ENCODE measurements at places on chromosomes 3 and 15.
A peak's percentile ranks its signal among the peaks of the same experiment; 100 is the strongest.

GRCh38 chr15:34889476-34889875, 80.1 kb downstream of the AQR start:
- no peak for DNase-seq
- H3K4me1 ChIP-seq, result peaks cover 7% of the 10 kb centered on the region
- no peak overlapping the region for H3K4me3 ChIP-seq

DNA sequence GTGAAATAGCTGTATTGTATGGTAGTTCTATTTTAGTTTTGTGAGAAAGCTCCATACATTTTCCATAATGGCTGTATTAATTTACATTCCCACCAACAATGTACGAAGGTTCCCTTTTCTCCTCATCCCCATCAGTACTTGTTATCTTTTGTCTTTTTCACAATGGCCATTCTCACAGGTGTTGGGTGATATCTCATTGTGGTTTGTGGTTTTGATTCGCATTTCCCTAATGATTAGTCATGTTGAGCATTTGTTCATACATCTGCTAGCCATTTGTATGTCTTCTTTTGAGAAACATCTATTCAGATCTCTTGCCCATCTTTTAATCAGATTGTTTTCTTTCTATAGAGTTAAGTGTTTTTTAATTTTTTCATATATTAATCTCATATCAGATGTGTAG, 931.9 kb downstream of the IGSF11 start:
- H3K4me1 ChIP-seq, result no peaks in the 10 kb centered on the region
- H3K27ac ChIP-seq, result no peak overlapping the region
- no peaks in the 10 kb centered on the region for H3K27me3 ChIP-seq
- no peaks in the 10 kb centered on the region for H3K36me3 ChIP-seq
- no peak for DNase-seq
- H3K4me3 ChIP-seq, result no peak overlapping the region

GRCh38 chr15:39184701-39185390, 396.0 kb upstream of the THBS1 start:
- DNase-seq, result no peak
- peaks cover 39% of the 10 kb centered on the region for H3K27me3 ChIP-seq
- no peak overlapping the region for H3K27ac ChIP-seq
- no peaks in the 10 kb centered on the region for H3K4me1 ChIP-seq
- no peak overlapping the region for H3K4me3 ChIP-seq

DNA sequence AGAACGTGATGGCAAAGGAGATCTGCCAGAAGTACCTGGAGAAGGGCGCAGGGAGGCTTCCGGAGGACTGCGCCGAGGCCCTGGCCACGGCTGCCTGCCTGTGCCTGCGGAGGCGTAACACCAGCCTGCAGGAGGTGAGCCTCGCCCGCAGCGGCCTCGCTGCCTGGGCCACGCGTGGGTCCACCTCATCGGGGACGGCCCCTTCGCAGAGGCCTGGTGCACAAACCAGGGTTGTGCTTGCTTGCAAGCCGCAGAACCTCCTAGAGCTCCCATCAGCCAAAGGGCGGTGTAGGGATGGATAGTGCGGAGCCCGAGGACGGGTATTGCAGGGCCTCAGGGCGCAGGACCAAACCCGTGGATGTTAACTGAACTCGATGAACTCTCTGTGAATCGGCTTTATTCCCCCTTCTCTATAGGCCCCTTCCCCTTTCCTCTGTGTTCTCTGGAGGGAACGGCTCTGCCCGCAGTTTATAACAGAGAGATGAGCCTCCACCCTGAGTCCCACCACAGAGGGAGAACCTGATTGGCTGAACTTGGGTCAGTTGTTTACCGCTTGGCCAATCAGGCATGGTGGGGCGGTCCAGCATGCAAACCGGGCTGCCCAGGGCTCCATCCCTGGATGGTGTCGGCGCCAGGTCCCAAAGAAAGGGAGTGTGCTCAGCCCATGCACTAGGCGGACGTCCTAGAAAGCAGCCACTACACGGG, 13.6 kb upstream of the TATDN2 start:
- no peak for DNase-seq
- no peaks in the 10 kb centered on the region for H3K27me3 ChIP-seq
- peaks cover 24% of the 10 kb centered on the region for H3K4me1 ChIP-seq
- H3K27ac ChIP-seq, result no peak overlapping the region
- H3K4me3 ChIP-seq, result no peak overlapping the region

- peaks cover 76% of the 10 kb centered on the region for H3K27me3 ChIP-seq
- DNase-seq, result no peak
- no peaks in the 10 kb centered on the region for H3K4me1 ChIP-seq
- peaks cover 3% of the 10 kb centered on the region for H3K36me3 ChIP-seq
- H3K27ac ChIP-seq, result no peak overlapping the region
Observed at GRCh38 chr15:74227968-74228722, 8.0 kb upstream of the CCDC33 start.

DNA sequence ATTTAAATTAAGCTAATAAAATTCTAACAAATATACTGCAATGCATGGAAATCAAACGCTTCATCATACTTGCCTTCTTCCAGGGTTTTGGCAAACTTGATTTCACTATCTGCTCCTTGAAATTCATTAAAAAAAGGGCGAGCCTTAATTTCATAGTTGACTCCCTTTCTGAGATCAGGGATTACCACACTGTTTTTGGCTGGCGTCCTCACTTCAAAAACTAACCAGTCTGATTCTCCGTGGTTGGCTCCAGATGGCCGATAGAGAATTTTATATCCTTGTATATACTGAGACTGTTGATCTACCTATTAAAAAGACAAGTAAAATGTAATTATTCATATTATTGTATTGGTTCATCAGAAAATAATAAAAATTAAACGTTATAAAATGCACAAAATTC, 1106.8 kb downstream of the ROBO1 start:
- H3K27ac ChIP-seq, result no peak overlapping the region
- no peaks in the 10 kb centered on the region for H3K27me3 ChIP-seq
- no peak for DNase-seq
- H3K36me3 ChIP-seq, result no peaks in the 10 kb centered on the region

GRCh38 chr15:77406846-77407245, 13.1 kb downstream of the PEAK1 start:
- H3K4me1 ChIP-seq, result peaks cover 15% of the 10 kb centered on the region
- DNase-seq, result no peak
- no peaks in the 10 kb centered on the region for H3K36me3 ChIP-seq
- H3K27ac ChIP-seq, result no peak overlapping the region

GRCh38 chr15:29917600-29918597, 95.6 kb upstream of the TJP1 start:
- no peaks in the 10 kb centered on the region for H3K4me1 ChIP-seq
- H3K27me3 ChIP-seq, result peaks cover 14% of the 10 kb centered on the region
- no peak overlapping the region for H3K4me3 ChIP-seq
- no peak for DNase-seq

DNA sequence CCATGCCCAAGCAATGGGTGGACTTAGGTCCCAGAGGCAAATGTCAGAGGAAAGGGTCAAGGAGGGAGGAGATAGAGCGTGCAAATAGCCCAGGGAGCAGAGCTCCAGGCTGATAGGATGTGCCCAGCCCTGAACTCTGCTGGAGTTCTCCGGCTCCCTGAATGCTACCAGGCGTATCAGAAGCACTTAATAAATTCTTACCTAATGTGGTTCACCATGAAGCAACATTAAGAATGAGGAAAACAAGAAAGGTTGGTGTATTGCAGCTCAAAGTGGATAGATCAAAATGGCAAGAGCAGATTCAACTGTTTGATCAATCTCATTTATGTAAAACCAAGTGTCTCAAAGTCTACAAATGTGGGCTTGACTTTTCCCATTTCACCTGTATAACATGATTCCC, 38.3 kb downstream of the PXYLP1 start:
- DNase-seq, result no peak
- H3K4me1 ChIP-seq, result peaks cover 32% of the 10 kb centered on the region

GRCh38 chr3:127821394-127821793, 921 bp downstream of the MGLL start:
- no peaks in the 10 kb centered on the region for H3K4me1 ChIP-seq
- peaks cover 3% of the 10 kb centered on the region for H3K36me3 ChIP-seq
- H3K27ac ChIP-seq, result no peak overlapping the region
- peak overlapping the region; percentile 85 for H3K4me3 ChIP-seq

DNA sequence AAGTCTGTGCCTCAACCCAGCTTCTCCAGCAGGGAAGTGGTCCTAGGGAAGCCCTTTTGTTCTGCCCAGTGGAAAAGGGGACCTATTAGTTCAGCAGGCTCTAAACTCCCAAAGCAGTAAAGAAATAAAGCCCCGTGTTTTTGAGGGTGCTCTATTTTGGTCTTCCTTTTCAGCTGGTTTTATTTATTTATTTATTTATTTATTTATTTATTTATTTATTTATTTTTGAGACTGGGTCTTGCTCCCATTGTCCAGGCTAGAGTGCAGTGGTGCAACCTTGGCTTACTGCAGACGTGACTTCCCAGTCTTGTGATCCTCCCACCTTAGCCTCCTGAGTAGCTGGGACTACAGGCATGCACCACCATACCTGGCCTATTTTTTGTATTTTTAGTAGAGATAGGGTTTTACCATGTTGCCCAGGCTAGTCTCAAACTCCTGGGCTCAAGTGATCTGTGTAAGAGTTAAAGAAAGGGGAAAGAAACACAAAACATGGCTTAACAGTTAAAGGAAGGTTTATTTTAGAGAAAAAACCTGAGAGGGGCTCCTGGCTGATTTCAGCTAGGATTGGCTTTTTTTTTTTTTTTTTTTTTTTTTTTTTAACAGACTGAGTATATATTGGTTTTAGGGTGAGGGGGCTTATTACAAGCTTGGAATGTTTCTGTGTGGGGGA, 154.6 kb downstream of the CLSTN2 start:
- H3K36me3 ChIP-seq, result no peaks in the 10 kb centered on the region
- H3K27ac ChIP-seq, result no peak overlapping the region
- H3K27me3 ChIP-seq, result no peaks in the 10 kb centered on the region
- no peak overlapping the region for H3K4me3 ChIP-seq
- H3K4me1 ChIP-seq, result no peaks in the 10 kb centered on the region

DNA sequence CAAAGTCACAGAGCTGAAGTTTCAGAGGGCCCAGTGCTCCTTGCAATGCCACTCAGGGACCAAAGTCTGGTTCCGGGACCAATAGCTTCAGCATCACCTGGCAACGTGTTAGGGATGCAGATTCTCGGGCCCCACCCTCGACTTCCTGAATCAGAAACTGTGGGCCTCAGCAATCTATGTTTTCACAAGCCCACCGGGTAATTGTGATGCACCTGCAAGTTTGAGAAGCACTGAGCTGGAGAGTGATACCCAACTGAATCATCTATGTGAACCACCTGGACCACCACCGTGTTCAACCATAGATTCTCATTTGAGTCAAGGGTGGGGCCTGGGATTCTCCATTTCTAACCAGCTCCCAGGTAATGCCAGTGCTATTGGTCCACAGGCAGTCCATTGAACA, 55.7 kb downstream of the CORO2B start:
- H3K4me3 ChIP-seq, result no peak overlapping the region
- H3K4me1 ChIP-seq, result no peaks in the 10 kb centered on the region
- H3K36me3 ChIP-seq, result no peaks in the 10 kb centered on the region
- H3K27ac ChIP-seq, result no peak overlapping the region
- H3K27me3 ChIP-seq, result peaks cover 29% of the 10 kb centered on the region

DNA sequence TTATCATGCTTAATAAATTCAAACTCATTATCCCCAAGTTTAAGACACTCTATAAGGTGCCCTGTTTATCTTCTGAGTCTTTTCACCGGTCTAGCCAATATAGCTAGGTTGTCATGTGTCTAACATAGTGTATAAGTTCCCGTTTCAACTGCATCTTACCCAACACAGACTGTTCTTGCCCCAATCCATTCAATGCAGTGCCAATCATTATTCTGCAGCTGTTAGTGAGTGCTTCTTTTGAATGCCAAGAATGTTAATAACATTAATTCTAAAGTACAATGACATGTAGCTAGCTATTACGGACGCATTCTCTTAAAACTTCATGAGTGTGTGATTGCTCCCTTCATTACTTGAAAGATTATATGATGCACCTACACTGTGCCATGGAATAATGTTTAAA, 646.4 kb upstream of the NR2F2 start:
- H3K4me3 ChIP-seq, result no peak overlapping the region
- H3K36me3 ChIP-seq, result no peaks in the 10 kb centered on the region
- no peak overlapping the region for H3K27ac ChIP-seq
- no peaks in the 10 kb centered on the region for H3K4me1 ChIP-seq
- no peaks in the 10 kb centered on the region for H3K27me3 ChIP-seq

- no peaks in the 10 kb centered on the region for H3K4me1 ChIP-seq
- DNase-seq, result no peak
- H3K4me3 ChIP-seq, result no peak overlapping the region
- H3K27me3 ChIP-seq, result peaks cover 6% of the 10 kb centered on the region
Observed at GRCh38 chr15:29792426-29793159, 29.7 kb downstream of the TJP1 start.

DNA sequence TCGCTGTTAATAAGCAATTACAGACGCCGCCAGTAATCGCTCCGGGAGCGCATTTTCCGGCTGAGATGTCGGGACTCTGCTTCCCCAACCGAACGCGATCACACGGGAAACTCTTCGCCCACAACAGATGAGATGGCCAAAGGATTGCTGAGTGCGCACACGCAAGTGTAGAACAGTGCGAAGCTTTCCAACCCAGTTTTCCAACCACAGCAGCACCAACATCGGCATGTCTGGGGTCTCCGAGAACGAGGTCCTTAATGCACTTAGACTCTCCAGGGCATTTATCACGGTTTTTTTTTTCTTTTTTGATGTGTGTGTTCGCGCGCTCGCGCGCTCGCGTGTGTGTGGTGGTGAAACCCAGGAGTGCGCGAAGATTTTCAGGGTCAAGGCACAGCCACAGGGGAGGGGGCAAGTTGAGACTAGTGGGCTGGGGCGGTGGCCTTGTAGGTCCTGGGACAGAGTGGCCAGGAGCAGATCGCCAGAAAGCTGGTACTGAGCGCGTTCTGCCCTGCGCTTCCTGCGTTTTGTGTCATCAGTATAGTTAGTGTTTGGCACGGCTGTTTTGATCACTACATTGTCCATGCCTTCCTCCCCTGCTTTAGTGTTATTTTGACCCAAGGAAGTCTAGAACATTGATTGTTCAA, 1.8 kb upstream of the EOMES start:
- peaks cover 29% of the 10 kb centered on the region for H3K27me3 ChIP-seq
- H3K4me1 ChIP-seq, result peaks cover 22% of the 10 kb centered on the region
- H3K27ac ChIP-seq, result peak overlapping the region; percentile 29
- no peak for DNase-seq
- H3K36me3 ChIP-seq, result peaks cover 50% of the 10 kb centered on the region

- H3K36me3 ChIP-seq, result no peaks in the 10 kb centered on the region
- H3K4me3 ChIP-seq, result no peak overlapping the region
- DNase-seq, result no peak
Observed at GRCh38 chr3:69590111-69590510, 149.2 kb upstream of the MITF start.

DNA sequence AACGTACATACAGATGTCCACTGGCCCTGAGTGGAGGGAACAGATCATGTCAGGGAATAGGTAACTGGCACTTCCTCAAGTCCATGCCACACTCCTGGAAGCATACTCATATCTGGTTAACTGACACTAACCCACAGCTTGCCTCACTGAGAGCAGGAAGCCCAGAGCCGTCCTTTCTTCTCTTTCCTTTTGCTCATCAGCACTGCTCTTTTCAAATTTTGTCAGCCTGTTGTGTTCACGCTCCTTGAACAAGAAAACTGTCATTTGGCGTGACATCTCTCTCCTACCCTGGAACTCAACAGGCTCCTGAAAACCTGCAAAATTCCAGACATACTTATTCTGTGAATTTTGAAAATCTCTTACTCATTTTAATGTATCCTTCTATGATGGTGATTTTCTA, 360.2 kb downstream of the MAGI1 start:
- no peak for DNase-seq
- no peaks in the 10 kb centered on the region for H3K27me3 ChIP-seq
- no peaks in the 10 kb centered on the region for H3K4me1 ChIP-seq
- H3K36me3 ChIP-seq, result no peaks in the 10 kb centered on the region

- H3K4me3 ChIP-seq, result no peak overlapping the region
- no peak overlapping the region for H3K27ac ChIP-seq
- no peaks in the 10 kb centered on the region for H3K4me1 ChIP-seq
- no peaks in the 10 kb centered on the region for H3K36me3 ChIP-seq
Observed at GRCh38 chr15:26901041-26901440, 34.2 kb downstream of the GABRA5 start.
